ENCODE measurements at places on chromosomes 3 and 15.

GRCh38 chr3:119662604-119663373 is 2.4 kb upstream of the POPDC2 start:
- no peak for DNase-seq

GRCh38 chr15:88695691-88696251 is 57.0 kb downstream of the ISG20 start:
- DNase-seq: no peak

DNA sequence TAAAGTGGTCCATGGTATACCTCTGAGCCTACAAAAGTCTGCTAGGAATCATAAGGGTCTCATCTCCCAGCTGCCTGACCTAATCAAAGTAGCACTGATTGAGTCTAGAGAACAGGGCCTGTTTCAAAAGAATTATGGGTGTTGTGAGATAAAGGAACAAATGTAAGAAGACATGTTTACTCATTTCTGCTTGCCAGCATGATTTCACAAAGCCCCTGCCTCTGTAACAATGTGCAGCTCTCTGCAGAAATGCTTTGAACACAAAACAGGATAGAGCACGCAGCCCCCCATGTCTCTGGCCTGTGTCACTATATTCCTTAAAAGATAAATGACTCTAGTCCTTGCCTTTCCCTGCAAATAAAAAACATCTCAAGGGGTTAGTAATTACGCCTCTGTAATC is 94.7 kb upstream of the IGSF10 start:
- no peak for DNase-seq

DNA sequence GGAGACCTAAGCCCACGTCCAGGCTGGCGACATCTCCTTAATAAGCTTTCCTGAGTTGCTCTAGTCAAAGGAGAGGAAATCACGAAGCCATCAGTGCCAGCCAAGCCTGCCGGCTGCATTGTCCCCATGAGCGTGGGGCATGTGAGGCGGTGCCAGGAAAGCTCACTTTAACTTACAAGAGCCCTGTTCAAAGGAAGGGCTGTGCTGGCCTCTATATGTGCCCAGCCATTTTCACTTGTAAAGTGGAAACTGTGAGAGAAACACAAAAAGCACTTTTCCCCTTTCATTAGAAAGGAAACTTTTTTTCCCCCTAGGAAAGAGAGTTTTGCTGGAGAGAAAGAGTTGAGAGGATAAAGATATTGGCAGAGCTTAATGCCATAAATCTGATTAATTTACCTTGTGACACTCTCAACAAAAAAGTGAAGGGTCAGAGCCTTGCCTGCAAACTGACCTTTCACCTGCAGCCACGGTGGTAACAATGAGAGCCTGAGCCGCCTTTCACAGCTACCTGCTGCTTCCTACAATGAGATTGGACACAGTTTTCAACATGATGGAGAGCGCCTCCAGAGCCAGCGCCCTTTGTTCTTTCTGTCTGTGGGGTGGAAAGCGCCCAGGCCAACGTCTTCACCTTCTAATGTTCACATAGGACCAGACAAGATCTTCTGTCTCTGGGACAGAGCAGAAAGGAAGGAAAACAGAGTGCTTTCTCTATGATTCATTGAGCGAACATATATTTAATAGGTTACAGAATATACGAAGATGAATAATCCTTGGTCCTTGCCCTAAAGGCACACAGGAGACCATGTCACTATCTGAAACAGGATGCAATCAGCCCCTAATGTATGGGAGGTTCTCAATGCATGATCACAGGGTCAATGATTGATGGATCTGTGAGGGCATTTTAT is 233.1 kb upstream of the HES1 start:
- DNase-seq: no peak

- DNase-seq: no peak
These were observed 12.3 kb upstream of the ULK4 start for GRCh38 chr3:41974223-41974622.

DNA sequence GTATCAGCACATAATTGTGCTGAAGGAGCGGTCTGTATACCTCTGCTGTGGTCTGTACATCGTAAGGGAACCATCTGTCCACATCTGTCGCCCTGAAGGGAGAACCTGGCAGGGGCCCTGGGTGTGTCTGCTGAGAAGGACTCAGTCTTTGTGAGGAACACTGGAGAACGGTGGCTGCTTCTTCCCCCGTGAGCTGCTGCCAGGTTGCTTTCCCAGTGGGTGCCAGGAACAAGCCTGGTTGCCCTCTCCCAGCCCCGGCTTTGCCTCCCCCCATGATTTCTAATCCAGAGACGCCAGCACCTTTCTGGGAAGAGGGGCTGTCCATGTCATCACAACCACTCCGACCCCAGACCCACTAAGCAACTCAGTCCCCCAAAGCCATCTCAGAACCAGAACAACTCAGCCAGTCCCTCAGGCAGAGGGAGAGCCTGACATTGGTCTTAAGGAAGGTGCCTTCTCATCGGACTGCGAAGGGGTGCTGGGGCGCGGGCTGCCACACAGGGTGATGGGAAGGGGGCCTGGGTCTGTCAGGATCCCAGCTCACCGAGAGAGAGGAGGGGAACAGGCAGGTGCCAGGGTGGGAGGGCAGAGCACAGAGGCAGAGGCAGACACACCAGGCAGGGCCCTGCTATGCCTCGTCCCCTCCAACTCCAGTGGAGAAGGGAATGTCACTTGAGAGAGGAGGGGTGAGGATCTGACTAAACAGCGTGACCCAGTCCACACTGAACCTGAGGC is 8.5 kb downstream of the TNK2 start:
- DNase-seq: no peak

- no peak for DNase-seq
These were observed 207.3 kb downstream of the PLCL2 start for GRCh38 chr3:17091910-17092582.

DNA sequence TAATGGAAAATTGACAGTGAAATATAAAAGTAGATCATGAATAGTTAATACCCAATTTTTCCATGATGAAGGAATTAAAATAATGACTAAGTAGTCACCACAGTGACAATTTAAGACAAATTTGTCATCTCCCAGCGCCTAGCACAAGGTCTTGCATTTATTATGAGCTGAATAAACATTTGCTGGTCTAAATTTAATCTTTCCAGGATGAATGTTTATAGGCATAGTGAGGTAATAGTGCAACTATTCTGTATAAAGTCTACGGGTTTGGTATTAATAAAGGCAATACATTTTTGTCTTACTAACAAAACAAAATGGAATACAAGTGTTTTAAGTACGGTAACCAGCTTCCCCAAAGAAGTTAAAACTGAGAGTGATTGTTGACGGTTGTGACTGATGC is 209.3 kb downstream of the CD47 start:
- no peak for DNase-seq

- DNase-seq: no peak
These were observed 8.4 kb downstream of the GALK2 start for GRCh38 chr15:49178497-49178896.
